PC-9 (cell line): ENCODE measurements at places on chromosomes 12 and 14.

GRCh38 chr14:105855893-105856675, 329.7 kb downstream of the TMEM121 start:
- DNase-seq: no peak

- no peak for DNase-seq
Observed at GRCh38 chr12:51247523-51248206, 9.0 kb downstream of the DAZAP2 start.

- DNase-seq: no peak
Observed at GRCh38 chr12:76595056-76595455, 35.5 kb upstream of the OSBPL8 start.

GRCh38 chr14:65937079-65937959, 524.8 kb downstream of the FUT8 start:
- no peak for DNase-seq

GRCh38 chr14:68340262-68340661, 452.6 kb downstream of the ZFP36L1 start:
- no peak for DNase-seq
